Stimulated activated CD8-positive, alpha-beta memory T cell treated with anti-CD3 and anti-CD28 coated beads, Interleukin-15, amount 100 ng/mL, for 24 hours (primary cell): ENCODE measurements at places on chromosomes 12 and 14.

DNA sequence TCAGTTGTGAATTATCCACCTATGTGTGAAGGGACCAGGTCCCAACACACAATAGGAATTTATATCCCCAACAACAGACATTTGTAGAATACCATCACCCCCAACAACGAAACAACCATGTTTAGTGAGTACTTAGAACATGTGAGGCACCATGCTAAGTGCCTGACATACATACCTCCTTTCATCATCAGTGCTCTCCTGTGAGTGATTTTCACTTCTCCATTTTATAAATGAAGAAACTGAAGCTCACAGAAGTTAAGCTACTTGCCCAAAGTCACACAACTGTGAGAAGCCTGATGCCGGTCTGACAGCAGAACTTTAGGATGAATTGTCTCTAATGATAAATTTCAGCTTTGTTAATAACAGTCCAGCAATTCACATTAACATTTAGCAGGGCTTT, 35.4 kb downstream of the SPTB start:
- DNase-seq: no peak

- DNase-seq: no peak
These were observed 132.1 kb upstream of the SYT1 start for GRCh38 chr12:78732481-78732880.

- no peak for DNase-seq
These were observed 275.6 kb downstream of the AACS start for GRCh38 chr12:125340791-125341190.

DNA sequence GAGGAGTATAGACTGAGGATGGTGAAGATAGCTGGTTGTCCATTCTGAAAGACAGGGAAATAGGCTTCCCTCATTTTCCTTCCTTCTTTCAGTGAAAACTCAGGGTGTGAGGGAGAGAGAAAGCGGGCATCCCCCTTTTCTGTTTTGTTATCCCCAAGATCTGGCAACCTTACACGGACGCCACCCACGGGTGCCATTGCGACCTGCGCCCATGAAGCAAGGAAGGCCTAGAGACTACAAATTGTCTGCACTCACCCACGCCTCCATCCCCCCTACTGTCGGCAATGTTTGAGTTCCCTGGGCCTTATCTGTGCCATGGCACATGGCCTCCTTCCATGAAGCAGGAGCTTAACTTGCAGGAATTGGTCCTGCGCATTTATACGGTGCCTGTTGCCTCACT, 115.0 kb upstream of the IGF1 start:
- DNase-seq: no peak

DNA sequence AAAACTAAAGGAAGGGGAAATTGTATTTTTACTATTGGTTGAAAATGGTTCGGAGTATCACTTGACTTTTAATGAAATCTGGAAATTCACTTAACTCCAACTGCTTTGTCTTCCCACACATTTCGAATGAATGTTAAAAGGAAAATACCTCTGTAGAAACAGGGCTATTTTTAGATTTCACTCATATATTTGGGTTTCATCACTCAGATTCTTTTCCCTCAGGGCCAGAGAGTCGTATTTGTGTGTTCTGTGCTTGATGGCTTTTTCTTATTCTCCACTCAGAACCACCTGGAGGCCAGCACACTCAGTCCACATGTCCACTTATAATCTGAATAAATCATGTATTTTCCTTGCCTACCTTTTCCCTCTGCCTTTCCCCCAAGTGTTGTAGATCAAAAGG, 40.0 kb downstream of the DAAM1 start:
- DNase-seq: no peak

GRCh38 chr14:49092345-49092744, 493.8 kb downstream of the RPS29 start:
- no peak for DNase-seq
